ENCODE measurements at places on chromosomes 6 and 20. TPM values are rescaled to one million over a fixed set of nuclear protein-coding genes. Genes with fewer than 3 reads are reported as not detected.

DNA sequence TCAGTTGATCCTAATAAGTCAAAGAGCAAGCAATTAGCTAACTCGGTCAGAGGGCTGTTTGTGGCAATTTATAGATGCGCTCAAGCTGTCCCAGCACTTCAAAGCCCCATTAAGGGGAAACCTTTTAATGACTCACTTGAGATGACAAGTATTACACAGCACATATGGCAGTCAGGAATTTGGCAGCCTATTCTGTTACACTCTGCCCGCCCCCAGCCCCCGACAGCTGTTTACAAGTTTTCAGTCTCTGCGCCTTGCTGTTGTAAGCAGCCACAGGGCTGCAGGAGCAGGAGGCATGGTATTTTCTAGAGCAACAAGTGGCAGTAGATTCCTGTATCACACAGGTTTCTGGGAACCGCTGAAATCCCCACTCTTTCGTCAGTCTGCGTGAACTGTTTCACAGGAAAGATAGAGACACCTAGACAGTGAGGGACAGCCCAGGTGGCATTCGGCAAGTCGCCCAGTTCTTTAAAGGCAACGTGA lies 263.0 kb downstream of the FOXC1 start:
- DNase-seq, result peak; percentile 52

- no peak for DNase-seq
These were observed 175.0 kb upstream of the CCN2 start for GRCh38 chr6:132126150-132126549.

DNA sequence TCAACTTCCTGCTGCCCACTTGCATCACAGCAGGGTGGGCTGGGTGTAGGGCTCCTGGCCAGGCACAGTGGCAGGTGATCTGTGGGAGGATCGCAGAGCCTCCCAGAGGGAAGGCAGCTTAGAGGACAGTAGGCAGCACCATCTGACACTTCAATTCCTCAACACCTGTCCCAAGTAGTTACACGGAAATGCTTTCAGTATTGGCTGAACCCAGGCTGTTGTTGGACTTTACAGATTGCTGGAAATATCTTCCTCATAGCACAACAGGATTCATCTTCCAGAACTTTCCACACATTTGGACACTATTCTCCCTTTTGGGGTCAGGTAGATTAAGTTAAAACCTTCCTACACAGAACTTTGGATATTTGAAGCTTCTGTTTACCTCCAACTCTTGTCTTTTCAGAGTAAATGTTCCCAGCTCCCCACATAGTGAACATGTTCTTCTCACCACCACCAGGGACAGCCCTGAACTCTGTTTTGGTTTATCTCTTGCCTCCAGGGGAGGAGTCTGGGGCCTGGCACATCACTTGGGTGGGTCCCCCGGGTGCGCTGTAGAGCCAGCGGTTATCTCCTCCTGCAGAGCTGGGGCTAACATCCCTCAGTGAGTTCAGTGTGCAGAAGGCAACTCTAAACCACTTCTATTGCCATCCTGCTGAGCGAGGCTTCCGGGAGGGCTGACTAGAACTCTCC lies 3.5 kb upstream of the SLC22A2 start:
- DNase-seq, result peak; percentile 24

DNA sequence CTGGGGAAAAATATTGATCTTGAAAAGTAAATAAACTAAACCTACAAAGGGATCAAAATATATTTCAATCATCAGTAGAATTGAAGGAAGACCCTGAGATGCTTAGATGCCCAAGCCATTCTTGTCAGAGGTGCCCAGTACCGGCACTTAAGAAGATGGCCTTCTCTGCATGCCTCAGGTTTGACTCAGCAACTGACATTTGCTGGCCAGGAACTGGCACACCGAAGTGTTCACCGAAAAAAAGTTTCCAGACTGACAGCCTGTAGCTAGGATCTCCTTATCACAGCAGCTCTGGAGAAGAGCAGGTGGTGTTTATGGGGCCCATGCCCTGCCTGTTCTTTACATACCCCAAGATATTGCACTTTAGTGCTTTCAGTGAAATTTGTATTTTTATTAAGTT lies 203.2 kb downstream of the MOXD1 start:
- DNase-seq, result no peak

GRCh38 chr6:3867641-3868502 lies 18.7 kb downstream of the FAM50B start:
- no peak for DNase-seq

GRCh38 chr6:4460586-4461475 lies 315.4 kb upstream of the CDYL start:
- no peak for DNase-seq

DNA sequence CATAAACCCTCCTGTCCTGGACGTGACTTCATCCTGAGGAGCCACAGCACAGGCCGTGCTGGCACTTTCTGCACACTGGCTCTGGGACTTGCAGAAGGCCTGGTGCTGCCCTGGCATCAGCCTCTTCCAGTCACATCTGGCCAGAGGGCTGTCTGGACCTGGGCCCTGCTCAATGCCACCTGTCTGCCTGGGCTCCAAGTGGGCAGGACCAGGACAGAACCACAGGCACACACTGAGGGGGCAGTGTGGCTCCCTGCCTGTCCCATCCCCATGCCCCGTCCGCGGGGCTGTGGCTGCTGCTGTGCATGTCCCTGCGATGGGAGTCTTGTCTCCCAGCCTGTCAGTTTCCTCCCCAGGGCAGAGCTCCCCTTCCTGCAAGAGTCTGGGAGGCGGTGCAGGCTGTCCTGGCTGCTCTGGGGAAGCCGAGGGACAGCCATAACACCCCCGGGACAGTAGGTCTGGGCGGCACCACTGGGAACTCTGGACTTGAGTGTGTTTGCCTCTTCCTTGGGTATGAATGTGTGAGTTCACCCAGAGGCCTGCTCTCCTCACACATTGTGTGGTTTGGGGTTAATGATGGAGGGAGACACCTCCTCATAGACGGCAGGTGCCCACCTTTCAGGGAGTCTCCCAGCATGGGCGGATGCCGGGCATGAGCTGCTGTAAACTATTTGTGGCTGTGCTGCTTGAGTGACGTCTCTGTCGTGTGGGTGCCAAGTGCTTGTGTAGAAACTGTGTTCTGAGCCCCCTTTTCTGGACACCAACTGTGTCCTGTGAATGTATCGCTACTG lies 22.0 kb upstream of the PYGB start:
- DNase-seq, result peak; percentile 47

DNA sequence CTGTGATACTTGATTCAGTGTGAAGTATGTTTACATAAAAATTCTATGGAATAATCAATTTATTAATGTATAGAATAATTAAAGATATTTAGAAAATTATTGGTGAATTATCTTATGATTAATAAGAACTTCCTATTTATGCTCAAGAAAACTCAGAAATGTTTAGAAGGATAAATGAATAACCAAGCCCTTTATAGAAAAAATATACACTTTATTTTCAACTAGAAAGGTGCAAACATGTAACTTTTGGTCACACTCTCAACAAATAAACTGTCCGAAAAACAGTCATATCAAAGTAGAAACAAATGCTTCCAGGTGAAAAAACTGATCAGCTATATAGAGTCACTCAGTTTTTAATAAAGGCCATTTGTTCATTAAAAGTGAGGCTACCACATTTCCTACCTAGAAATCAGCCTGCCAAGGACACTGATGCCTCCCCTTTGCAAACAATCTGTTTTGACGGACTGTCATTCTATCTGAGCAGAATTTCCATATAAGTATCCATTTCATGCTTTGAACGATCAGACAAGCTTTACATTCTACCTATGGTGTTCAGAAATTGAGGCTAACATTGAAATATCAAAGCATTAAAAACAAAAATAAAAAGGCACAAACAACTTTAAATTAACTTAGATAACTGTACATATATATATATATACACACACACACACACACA lies 3.0 kb downstream of the CCN2 start:
- DNase-seq, result no peak

- DNase-seq, result no peak
These were observed 33.9 kb upstream of the ULBP3 start for GRCh38 chr6:150102750-150103270.

DNA sequence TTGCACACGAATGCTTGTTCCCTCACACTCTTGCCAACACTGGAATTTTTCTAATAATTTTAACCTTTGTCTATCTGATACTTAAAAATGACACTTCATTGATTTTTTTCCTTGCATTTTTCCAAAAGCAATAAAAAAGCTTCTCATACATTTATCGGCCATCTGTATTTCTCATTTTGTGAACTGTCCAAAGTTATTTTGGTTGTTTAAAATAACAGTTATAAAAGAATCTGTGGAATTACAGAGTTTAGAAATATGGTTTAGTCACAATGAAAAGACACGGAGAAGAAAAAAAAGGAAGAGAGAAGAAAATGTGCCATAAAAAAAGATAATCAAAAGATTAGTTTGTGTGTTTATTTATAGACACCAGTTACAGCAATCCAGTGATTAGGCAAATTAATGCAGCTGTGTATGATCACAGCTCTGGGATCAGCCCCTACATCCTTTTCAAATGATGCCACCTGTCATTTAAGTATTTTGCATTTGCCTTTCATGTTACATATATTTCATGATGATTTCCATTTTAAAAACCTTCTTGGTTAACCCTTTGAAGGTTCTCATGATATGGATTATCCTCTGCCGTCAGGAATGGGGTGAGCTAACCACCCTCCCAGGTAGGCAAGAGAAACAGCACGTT lies 171.7 kb downstream of the BACH2 start:
- DNase-seq, result no peak

The SNPH gene
- polyA plus RNA-seq, result 2.5 TPM

DNA sequence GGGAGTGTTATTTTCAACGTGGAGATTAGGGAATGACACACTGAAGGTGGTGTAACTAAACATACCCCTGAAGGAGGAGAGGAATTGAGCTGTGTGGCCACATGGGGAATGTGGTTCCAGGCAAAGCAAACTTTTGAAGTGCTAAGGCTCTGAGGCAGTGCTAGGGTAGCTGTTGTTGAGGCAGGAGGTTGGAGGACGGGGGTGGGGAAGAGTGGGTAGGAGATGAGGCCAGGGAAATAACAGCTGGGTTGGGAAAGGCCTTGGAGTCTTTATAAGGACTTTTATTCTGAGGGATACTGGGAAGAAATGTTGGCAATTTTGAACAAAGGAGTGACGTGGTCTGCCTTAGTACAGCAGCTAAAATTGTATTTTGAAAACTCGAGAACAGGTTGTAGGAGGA lies 13.0 kb downstream of the RPRD1B start:
- DNase-seq, result no peak

GRCh38 chr6:82555801-82556200 lies 192.2 kb downstream of the TPBG start:
- no peak for DNase-seq

GRCh38 chr6:134331256-134331655 lies 13.3 kb upstream of the SGK1 start:
- DNase-seq, result no peak

DNA sequence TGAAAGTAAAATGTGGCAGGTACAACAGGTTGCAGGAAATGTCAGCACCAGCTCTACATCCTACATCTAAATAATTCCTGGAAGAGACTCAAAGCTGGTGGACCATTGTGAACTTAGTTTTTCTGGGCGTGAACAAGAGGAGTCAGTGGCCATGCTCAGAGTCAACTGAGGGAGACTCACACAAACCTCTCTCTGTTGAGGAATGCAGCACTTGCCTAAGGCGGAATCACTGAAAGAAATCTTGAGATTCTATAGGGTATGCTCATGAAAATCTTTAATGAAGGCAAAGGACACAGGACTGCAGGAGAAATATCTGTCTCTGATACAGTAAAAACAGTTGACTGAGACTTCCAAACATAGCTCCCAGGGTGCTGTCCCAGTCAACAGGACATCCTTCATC lies 22.5 kb downstream of the SLC17A4 start:
- DNase-seq, result no peak

DNA sequence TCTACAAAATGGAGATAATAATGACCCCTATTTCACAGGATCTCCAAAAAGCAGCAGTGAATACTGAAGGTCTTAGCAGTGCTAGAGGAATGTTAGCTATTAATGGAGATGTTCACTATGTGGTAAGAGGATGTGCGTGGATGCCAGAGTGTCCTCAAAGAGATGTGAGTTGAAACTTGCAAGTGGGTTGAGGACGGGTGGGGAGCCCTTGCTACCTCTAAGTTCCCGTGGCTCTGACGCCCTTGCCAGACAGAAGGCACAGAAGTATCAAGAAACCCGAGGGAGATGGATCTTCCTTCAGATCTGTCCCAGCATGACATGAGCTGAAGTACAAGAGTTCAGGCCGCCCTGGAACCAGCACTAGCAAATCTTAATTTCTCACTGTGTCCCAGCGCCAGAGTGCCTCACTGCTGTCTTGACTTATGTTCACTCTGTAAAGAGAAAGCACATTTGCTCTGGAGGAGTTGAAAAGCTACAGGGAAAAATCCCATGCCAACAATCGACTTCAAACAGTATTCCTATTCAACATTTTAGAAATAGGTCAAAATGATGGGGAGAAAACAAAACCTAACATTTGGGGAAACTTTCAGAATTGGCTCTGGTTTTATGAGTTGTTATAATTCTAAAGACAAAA lies 59.5 kb downstream of the FYN start:
- DNase-seq, result no peak

DNA sequence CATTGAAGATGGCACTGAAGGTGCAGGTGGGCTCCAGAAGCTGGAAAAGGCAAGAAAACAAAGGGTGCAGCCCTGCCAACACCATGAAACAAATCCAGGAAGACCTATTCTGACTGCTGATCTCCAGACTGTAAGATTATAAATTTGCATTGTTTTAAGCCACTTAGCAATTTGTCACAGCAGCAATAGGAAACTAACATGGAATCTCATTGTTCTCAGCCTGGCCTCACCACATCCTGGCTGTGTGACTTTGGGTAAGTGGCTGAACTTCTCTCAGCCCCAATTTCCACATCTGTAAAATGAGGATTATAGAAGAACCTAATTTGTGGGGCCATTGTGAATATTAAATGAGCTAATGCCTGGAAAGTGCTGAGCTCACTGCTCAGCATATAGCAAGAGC lies 160.4 kb upstream of the MAFB start:
- no peak for DNase-seq

The CFB gene
- polyA plus RNA-seq, result 42.1 TPM

DNA sequence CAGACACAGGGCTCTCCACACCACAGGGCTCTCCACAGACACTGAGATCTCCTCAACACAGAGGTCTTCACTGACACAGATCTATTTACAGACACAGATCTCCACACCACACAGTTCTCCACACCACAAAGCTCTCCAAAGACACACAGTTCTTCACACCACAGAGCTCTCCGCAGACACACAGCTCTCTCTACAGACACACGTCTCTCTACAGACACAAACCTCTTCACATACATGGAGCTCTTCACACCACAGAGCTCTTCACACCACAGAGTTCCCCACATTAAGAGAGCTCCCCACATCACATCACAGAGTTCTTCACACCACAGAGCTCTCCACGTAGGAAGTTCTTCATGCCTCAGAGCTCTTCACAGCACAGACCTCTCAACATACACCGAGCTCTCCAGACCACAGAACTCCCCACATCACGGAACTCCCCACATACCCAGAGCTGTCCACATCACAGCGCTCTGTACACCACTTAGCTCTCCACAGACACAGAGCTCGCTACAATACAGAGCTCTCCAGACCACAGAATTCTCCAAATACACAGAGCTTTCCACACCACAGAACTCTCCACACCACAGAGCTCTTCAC lies 53.9 kb downstream of the ERMARD start:
- no peak for DNase-seq

The VNN1 gene
- polyA plus RNA-seq, result not detected

The HFE gene
- not detected for polyA plus RNA-seq

Data from SK-N-SH (cell line).